ENCODE measurements at places on chromosomes 2 and 18.

DNA sequence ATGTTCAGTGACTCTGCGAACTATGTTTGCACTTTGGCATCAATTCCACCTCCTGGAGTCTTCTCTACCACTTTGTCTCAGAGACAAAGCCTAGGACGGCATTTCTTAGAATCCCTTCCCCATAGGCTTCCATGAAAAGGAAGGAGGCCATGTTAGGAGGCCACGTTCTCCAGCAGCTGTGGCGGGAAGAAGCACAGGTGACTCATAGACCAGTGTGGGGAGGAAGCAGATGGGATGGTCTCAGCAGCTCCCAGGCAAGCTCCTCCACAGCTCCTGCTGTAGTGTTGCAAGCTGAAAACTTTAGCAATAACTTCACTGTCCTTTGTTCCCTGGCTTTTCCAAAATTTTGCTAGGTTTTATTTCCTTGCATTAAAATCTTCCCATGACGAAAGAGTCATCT lies 781.3 kb upstream of the ID2 start:
- DNase-seq, result no peak

- DNase-seq, result no peak
Observed at GRCh38 chr18:7458884-7459283, 108.2 kb upstream of the PTPRM start.

GRCh38 chr2:105919191-105919811 lies 174.6 kb downstream of the NCK2 start:
- no peak for DNase-seq

DNA sequence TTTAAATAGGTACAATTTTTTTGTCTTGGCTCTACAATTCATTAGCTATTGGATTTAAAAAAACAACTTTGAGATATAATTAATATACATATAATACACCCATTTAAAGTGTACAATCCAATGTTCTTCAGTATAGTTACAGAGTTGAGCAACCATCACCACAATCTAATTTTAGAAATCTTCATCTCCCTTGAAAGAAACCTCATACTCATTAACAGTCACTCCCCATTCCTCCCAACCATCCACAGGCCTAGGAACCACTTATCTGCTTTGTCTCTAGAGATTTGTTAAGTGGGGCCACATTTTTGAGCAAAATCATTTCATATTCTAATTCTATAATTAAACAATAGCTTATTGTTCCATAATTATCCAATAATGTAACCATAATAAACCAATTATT lies 32.6 kb downstream of the MRPL33 start:
- DNase-seq, result no peak

DNA sequence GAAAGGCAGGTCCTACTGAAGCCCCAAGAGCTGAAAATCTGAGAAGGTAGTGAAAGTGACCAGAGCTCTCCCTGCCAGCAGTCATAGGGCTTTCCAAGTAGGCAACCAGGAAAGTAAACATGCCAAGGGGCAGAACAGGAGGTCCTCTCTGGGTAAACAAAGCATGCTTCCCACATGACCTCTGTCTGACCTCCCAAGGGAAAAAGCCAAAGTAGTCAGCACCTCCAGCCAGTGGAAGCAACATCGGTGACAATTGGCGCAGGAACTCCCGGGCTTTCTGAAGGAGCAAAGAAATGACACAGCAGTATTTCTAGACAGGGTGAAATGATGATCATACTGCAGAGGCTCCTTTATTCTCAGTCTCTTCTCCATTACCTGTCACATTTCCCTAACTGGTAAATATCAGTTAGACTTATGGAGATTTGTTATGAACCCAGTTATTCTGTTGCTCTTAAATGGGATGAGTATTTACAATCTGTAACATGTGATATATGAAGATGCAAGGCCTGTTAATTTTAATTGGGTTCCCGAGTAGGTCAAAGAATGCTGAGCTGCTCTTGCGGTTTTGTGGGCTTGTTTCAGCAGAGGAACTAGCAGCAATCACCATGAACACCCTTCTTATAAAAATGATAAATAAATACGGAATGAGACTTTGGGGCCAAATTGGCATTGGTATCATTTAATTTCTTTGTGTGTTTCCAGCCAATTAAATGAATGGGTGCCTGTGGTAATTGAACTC lies 321.0 kb downstream of the RND3 start:
- no peak for DNase-seq

GRCh38 chr18:10365901-10366300 lies 88.5 kb upstream of the APCDD1 start:
- DNase-seq, result no peak

DNA sequence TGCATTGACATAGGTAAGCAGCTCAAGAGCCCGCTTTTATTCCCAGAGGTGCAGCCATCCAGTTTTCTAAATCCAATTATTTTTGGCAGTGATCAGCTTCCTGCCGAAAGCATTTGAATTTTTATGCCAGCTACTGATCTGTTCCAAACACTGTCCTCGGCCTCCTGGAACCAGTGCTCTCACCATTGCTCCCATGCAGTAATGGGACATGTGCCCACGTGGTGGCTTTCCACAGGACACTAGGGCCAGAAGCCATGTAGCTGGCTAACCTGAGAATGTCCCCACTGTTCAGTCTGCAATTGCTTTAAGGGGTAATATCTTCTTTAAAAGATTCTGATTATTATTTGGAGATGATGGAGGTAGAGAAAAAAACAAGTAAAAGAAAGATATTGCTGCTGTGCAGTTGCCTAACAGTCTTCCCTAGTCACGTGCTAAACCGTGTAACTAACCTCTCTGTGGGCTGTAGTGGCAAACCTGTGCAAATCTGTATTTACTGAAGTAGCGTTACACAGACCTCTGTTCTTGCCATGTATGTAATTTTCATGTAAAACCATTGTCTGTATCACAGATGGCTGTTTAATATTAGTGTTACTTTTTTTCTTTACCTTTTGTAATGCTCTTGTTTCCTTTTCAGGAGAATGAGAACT lies 13.0 kb downstream of the GRHL1 start:
- DNase-seq, result no peak

DNA sequence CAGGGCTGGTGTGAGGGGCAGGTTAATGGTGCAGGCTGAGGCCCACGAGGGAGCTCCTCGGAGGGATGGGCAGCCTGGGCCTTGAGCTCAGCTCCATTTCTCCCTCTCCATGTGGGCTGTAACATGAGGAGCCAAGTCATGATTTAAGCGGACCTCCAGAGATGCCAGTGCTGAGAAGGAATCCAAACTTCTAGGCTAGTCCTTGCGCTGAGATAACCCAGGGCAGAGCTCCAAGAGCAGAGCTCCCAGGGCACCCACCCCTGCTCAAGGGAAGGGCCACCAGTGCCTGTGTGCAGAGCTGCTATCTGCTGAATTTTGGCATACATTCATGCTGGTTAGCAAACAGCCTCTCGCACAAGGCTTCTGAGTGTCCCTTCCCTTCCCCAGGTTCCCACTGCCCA lies 95.1 kb downstream of the MRO start:
- no peak for DNase-seq

DNA sequence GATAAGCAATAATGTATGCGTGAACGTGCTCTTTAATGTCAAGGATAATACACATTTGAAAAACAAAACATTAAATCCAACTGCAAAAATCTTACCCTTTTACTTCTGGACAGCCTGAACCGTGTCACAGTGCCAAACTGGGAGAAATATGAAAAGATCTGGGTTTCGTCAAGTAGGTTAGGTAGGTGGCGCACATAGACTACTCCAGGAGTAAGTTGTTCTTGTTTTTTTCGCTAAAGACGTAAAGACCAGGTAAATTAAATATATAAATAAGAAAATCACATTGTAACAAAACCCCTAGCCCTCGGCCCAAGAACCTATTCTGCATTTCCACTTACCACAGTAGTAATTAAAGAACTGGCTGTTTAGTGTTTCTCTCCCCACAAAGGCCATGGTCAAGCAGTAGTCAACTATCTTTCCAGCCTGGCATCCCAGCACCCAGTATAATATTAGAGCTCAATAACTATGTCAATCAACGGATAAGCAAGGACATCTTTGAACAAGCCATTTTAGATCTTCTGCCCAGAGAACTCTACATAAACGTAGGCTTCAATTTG lies 1.1 kb downstream of the NIFK start:
- no peak for DNase-seq

DNA sequence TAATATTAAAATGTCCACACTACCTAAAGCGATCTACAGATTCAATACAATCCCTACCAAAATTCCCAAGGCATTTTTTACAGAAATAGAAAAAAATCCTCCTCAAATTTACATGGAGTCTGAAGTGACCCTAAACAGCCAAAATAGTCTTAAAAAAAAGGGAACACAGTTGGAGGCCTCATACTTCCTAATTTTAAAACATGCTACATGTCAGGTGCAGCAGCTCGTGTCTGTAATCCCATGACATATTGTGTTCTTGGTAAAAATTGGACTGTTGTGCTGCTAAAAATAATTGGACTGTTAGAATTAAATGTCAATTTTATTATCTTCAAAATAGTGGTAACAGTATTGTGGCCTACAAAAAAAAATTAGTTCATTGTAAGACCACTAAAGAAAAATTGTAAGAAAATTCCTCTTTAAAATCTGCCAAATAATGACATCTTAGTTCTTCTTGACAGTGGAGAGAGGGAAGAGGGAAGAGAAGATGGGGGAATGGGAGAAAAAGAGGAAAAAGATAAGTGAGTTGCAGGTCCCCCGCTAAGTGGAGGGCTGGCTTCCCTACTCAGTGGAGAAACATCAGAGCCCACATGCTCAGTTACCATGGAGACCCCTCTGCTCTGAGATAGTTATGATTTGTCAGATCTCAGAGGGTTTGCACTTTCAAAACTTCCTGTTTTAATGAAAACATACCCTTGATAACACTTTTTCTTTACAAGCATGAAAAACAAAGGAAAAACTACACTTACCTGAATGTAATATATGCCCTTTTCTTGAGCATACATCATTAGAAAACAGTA lies 46.5 kb downstream of the UNC50 start:
- DNase-seq, result no peak

- no peak for DNase-seq
Observed at GRCh38 chr2:208545403-208546042, 138.9 kb downstream of the PTH2R start.

GRCh38 chr18:54388203-54389142 lies 30.8 kb downstream of the C18orf54 start:
- DNase-seq, result no peak

- DNase-seq, result no peak
Observed at GRCh38 chr2:527581-527980, 149.6 kb downstream of the TMEM18 start.

- DNase-seq, result no peak
Observed at GRCh38 chr2:168345601-168346000, 98.2 kb upstream of the STK39 start.

- no peak for DNase-seq
Observed at GRCh38 chr2:110677080-110677479, 783 bp downstream of the BUB1 start.

GRCh38 chr2:162828545-162828944 lies 10.0 kb downstream of the KCNH7 start:
- no peak for DNase-seq

GRCh38 chr2:233807966-233808935 lies 30.1 kb downstream of the MROH2A start:
- DNase-seq, result no peak

DNA sequence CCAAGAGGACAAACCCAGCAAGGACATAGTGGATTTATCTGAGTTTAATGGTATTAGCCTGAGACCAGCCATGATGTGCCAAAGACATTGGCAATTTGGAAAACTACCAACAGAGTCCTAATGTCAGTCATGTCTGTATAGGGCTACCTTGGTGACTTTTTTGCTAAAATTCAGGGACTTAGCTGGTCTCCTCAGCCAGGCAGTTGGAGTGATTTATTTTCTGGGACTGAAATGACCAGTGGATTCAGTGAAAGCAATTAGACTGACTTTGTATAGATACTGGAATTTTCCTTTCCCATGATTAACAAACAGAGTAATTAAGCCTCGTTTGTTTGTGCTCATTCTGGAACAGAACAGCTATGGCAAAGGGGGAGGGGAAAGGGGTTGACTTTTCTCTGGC lies 55.0 kb downstream of the LYPD6 start:
- no peak for DNase-seq

DNA sequence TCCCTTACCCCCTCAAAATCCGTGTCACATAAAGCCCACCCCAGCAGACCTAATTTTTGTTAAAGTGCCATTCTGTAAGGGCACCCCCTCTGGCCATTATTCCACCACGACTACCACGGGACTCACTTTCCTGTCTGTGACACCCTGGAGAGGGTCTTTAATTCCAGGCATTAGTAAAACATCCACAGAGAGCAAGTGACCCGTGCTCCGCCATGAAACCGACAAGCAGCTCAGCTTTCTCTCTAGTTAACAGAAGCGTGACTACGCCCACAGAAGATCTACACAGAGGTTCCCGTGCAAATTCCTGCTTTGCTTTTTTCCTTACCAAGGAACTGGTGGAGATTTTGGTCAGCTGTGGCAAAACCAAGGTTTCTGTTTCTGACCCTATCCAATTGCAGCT lies 4.4 kb downstream of the SIGLEC15 start:
- no peak for DNase-seq

Measured in activated naive CD4-positive, alpha-beta T cell (primary cell).